Parietal lobe (tissue), 2 donors: ENCODE measurements at places on chromosomes 5 and 9. TPM values are rescaled to one million over a fixed set of nuclear protein-coding genes. Genes with fewer than 3 reads are reported as not detected.

The GABRP gene
- total RNA-seq = not detected

The ASPN gene
- total RNA-seq = 1.3 TPM

The PRUNE2 gene
- 29.1 TPM for total RNA-seq

The CD74 gene
- 2.2 TPM for total RNA-seq
